ENCODE measurements at places on chromosomes 6 and 20.

- DNase-seq, result no peak
Measured at GRCh38 chr6:4607793-4608192, 168.4 kb upstream of the CDYL start.

GRCh38 chr6:30741789-30742315 is 635 bp downstream of the FLOT1 start:
- no peak for DNase-seq

GRCh38 chr6:48315051-48315719 is 204.2 kb upstream of the PTCHD4 start:
- no peak for DNase-seq

DNA sequence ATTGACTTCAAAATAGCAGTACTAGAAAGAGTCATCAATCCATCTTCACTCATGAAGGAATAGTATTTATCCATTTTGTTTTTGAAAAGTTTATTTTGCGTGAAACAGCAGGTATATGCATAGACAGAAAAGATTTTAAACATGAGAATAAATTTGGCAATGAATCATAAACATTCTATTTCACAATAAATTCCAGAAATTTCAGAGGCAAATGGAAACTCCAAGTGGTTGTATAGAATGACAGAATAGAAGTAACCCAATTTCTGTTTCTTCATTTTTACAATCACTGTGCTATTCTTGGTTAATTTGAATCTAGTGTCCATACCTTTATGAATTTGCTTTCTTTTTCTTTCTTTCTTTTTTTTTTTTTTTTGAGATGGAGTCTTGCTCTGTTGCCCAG is 173.0 kb upstream of the ECI2 start:
- DNase-seq, result no peak

GRCh38 chr6:160085713-160086505 is 35.7 kb upstream of the SLC22A1 start:
- no peak for DNase-seq

- no peak for DNase-seq
Measured at GRCh38 chr20:17660667-17661066, 21.4 kb downstream of the RRBP1 start.

DNA sequence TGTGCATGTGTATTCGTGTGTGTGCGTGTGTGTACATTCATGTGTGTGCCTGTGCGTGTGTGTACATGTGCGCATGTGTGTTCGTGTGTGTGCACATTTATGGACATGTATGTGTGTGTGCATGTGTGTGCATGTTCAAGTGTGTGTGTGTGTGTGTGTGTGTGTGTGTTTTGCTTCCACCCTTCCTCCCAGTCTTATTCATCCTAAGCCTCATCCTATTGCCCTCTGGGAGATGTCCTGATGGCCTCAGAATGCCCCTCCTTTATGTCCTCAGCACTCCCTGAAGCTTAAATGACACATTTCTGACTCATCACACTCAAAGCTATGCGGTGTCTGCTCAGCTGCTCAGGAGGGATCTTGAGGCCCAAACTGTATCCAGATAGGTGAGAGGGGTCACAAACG is 76.6 kb upstream of the CCDC167 start:
- DNase-seq, result no peak

DNA sequence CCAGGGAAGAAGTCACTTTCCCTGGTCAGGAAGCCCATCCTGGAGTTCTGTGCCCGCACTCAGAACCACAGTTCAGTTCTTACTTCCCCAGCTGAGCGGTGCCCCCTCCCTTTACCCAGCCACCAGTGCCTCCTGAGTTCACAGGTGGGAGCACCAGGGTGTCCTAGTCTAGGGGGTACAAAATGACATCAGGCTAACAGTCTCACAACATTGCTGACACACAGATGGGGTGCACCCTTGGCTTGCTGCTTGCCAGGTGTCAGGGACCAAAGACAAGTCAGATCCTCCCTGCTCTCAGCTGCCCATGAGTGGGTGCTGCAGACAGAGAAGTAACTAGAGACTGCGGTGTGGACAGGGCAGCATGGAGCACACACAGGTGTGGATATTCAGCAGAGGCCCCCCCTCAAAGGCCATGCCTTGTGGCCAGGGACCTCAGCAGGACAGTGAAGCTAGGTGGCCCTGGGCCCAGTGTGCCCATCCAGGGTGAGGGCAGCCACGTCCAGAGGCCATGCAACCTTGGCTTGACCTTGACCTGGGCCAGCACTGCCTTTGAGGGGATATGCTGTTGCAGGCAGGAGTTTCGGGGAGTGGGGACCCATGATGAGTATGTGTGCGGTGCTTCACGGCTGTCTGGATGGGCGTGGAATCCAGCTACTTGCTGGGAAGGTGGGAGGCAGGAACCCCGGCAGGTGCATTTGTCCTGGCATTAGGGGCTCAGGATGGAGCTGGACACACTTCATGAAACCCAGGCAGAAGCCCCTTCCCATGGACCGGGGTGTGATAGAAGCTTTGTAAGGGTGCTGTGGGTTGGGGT is 110.4 kb upstream of the FRMD1 start:
- no peak for DNase-seq

DNA sequence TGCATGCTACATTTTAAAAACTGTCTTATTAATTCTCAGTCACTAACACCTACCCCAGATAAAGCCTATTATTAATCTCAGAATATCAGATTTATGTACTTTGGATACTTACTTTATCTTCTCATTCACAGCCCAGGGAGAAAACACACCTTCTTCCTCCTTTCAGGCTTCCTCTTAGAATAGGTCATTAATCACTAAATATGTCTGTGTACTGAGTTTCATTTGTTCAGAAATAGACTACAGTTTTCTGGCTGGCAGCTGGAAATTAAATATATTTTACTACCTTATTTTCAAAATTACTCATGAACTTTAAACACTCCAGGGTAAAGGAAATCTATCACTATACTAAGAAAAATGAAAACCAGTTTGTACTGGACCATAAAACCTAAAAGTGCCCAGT is 147.7 kb upstream of the DST start:
- no peak for DNase-seq

DNA sequence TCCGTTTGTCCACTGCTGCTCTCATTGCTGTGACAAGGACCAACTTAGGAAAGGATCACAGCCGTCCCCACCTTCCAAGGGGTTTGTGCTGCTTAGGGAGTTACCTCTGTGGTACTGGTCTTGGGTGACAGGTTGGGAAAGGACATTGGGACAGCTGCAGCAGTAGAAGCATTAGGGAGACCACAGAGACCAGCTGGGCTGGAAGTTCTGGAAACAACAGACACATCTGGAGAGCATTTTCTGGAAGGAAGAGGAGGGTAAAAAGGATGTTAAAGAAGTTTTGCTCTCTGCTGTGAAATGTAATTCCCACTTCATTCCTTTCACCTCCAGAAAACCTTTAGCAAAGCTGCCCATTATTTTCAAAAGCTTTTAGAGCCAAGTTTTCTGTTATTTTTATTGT is 304.2 kb downstream of the LRFN2 start:
- no peak for DNase-seq

DNA sequence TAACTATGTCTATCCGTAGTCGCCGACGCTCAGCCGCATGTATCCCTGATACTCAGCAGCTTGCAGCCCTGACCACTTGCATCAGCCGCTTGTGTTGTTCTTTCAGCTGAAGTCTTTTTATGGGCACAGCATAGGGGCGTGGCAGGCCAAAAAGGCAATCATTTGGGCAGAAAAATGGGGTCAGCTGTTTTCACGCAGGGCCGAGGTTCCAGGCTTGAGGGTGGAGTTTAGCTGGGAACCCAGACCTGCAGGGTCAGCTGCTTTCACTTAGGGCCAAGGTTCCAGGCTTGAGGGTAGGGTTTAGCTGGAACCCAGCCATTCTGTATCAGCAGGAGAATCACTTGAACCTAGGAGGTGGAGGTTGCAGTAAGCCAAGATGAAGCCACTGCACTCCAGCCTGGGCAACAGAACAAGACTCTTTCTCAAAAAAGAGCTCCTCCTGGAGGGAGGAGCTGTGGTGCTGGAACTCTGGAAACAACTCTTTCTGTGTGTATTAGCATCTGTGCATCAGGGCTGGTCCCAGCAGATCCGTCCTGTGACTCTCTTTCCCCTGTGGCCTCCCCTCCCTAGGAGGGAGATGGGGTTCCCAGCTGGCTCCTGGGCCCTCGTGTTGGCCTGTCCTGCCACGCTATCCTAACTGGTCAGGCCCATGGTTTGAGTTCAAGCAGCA is 56.9 kb upstream of the PRND start:
- DNase-seq, result no peak

DNA sequence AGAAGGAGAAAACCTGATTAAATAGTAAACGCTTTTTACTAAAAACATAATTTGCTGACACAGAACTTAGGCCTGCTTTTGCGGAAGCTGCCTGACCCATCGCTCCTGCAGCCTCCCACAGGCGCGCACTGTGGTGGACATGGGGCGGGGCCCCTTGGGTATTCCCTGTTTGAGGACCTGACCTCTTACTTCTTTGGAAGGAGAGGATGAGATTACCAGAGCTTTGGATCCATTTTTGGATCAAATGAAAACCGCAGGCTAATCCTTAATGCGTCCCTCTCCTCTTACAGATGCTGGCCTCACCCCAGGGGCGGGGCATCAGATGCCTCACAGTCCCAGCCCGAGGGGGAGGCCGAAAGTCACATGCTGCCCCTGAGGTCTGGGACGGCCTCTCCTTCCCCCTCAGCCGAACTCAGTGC is 151.0 kb downstream of the SCML4 start:
- no peak for DNase-seq

GRCh38 chr6:68973066-68973465 is 338.0 kb downstream of the ADGRB3 start:
- DNase-seq, result no peak

GRCh38 chr6:151695156-151695555 is 112.3 kb upstream of the ESR1 start:
- DNase-seq, result no peak

DNA sequence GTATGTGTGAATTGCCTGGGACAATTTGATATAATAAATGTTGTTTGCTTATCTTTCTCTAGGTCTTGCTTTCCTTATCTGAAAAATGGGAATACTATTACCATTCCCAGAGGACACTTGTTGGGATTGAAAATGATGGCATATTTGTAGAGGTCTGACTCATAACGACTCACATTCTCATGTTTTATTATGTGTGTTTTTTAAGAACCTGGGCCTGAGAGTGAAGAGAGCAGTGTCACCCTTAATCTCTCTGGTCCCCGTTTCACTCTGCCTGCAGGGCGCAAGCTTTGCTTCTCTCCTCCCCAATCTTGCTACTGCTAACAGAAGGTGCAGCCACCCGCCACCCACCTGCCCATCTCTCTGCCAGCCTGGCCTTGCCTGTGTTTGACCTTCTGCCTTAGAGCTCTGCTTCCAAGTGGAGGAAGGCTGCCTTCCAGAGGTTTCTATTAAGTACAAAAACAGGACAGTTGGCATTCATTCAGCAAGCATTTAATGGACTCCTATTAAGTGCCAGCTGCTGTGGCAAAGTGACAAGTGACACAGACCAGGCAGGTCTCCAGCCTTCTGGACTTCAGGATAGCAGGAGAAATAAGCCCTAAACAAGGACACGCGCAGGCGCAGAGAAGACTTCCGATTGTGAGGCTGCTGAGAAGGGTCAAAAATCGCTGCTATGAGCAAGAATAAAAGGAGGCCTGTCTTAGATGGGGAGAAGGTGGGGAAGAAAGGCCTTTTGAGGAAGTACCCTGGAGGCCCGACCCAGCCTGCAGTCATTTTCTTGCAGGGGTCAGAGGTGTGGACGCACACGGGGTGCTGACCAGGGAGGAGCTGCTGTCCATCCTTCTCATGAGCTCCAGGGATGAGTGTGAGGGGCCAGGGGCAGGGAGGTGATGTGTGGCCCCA is 112.5 kb downstream of the JPH2 start:
- DNase-seq, result no peak
